Common myeloid progenitor, CD34-positive (primary cell): ENCODE measurements at places on chromosomes 11 and 22.

- peak; percentile 74 for DNase-seq
Observed at GRCh38 chr11:9347100-9347499, 32.7 kb upstream of the TMEM41B start.

GRCh38 chr22:44127356-44127755 lies 53.4 kb upstream of the PARVG start:
- DNase-seq = no peak

GRCh38 chr11:109963101-109963500 lies 130.1 kb upstream of the ZC3H12C start:
- no peak for DNase-seq

- DNase-seq = no peak
Observed at GRCh38 chr22:50714150-50714549, 23.9 kb upstream of the ACR start.

- DNase-seq = no peak
Observed at GRCh38 chr11:24238771-24239645, 257.8 kb upstream of the LUZP2 start.

DNA sequence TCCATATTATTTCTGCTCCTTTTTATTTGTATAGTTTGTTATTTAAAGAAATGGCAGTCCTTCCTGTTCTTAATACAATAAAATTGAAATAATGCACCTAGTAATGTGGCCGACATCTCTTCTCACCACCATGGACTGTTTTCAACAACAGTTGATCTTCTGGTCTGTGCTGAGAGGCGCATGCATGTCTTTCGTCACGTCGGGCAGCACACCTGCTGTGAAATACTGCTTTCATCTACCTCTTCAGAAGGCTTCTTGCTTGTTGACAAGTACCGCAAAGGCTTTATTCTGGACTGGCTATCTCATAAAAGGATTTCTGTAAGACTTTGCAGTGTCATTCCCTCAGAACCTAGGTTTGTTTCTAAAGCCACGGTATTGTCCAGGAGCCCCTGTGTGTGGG lies 13.9 kb upstream of the MYO18B start:
- DNase-seq = no peak

DNA sequence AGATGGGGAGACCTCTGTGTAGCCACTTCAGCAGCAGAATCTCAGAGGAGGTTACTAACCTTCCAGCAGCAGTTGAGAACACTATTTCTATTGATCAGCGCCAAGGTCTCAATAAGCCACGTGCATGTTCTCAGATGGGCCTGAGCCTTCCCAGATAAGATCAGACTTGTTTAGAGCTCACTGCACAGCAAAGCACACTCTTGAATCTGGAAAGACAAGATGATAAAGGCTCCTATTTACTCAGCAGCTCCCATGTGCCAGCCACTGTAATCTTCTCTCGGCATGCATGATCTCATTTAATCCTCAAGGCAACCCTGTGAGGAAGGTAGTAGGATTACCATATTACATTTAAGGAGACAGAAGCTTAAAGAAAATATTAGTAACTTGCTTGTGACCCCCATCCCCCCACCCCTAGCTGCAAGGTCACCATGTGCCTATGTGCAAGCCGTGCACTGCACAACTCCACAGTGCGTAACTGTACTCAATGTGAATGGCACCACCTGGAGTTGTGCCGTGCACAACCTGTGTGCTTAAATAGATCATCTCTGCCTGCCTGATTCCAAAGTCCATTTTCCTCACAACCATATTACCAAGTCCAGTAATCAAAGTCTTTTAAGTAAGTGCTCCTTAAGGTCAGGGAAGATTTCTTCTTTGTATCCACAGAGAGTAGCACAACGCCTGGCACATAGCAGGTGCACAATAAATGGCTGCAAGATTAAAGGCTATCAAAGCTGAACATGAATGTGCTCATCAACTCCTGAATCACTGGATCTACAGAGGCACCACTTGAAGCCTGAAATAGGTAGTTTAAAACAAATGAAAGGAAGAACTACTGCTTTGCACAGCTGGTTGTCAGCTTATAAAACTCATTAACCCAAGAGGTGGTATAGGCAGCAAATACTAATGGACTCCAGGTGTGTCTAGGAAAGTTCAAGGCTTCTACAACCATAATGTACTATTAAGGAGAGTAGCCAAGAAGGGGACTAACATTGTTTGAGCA lies 293.8 kb downstream of the BUD13 start:
- no peak for DNase-seq

GRCh38 chr11:73976451-73977151 lies 6.0 kb downstream of the UCP2 start:
- no peak for DNase-seq
